Naive thymus-derived CD4-positive, alpha-beta T cell (primary cell): ENCODE measurements at places on chromosomes 7 and 10. TPM values are rescaled to one million over a fixed set of nuclear protein-coding genes. Genes with fewer than 3 reads are reported as not detected.

Gene UPK3B
- 1.1 and 2.6 TPM in 2 replicates for total RNA-seq

Gene FAM221A
- 4.9 TPM for total RNA-seq

Gene ERVW-1
- not detected for total RNA-seq

Gene BTBD16
- total RNA-seq: not detected

DNA sequence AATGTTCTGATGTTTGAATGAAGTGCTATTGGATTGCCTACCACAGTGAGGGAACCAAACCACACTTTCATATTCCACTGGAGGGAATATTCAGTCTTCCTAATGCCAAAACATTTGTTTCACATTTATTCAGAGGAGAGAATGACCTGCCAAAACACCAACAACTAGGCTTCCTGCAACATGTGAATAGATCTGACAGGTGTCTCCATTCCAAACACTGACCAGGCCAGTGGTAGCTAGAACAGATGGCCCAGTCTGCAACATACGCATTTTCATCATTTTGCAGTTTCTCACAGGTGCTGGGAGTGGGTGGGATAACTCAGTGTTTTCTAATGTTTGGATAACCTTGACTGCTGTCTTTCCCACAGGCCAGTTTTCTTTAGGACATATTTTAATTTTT is 110.0 kb downstream of the RELN start:
- H3K27ac ChIP-seq: no peak overlapping the region
- no peak for DNase-seq
- H3K36me3 ChIP-seq: no peaks in the 10 kb centered on the region
- no peak overlapping the region for H3K4me3 ChIP-seq
- no peaks in the 10 kb centered on the region for H3K27me3 ChIP-seq

GRCh38 chr10:73559590-73559989 is 31.6 kb downstream of the USP54 start:
- H3K4me1 ChIP-seq: no peaks in the 10 kb centered on the region
- H3K36me3 ChIP-seq: no peaks in the 10 kb centered on the region
- H3K4me3 ChIP-seq: no peak overlapping the region
- H3K27ac ChIP-seq: no peak overlapping the region
- no peak for DNase-seq
- H3K27me3 ChIP-seq: no peaks in the 10 kb centered on the region

DNA sequence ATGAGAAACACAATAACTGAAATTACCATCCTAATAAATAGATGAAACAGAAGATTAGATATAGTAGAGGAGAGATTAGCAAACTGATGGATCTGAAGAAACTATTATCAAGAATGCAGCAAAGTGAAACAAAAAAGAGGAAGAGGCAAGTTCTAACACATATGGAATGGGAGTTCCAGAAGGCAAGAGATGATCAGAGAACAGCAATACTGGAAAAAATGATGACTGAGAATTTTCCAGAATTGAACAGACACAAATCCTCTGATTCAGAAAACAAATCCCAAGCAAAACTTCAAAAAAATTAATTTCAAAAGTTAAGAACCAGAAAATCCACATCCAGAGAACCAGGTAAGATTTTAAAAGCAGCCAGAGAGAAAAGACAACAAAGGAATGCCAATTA is 20.2 kb upstream of the CYREN start:
- H3K4me3 ChIP-seq: no peak overlapping the region
- no peaks in the 10 kb centered on the region for H3K4me1 ChIP-seq
- peaks cover 17% of the 10 kb centered on the region for H3K36me3 ChIP-seq
- no peaks in the 10 kb centered on the region for H3K27me3 ChIP-seq

Gene LIPJ
- total RNA-seq: not detected in 2 replicates

DNA sequence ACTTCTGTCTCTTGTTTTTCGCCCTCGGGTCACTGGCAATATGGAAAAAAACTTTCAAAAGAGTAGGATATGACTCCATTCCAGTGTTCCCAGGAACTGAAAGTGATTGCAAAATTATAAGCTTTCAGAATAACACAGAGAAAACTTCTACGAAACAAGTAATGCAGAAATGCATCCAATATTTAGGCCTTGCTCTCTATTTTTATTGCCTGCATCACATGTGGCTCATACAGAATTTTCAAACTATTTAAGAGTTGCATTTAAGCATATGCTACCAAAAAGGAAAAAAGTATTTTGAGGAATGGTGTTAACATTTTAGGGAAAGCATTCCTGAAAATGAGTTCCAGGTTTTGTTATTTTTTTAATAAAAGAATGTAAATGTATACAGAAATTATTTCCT is 228.0 kb downstream of the CACNB2 start:
- no peaks in the 10 kb centered on the region for H3K36me3 ChIP-seq
- no peak overlapping the region for H3K27ac ChIP-seq
- no peaks in the 10 kb centered on the region for H3K27me3 ChIP-seq
- no peak for DNase-seq
- H3K4me3 ChIP-seq: no peak overlapping the region

Gene PRR15
- not detected for total RNA-seq

Gene KCNMA1
- total RNA-seq: not detected

GRCh38 chr7:55144333-55145317 is 125.8 kb downstream of the EGFR start:
- H3K27ac ChIP-seq: no peak overlapping the region
- no peaks in the 10 kb centered on the region for H3K27me3 ChIP-seq
- H3K36me3 ChIP-seq: no peaks in the 10 kb centered on the region
- no peaks in the 10 kb centered on the region for H3K4me1 ChIP-seq

- no peak overlapping the region for H3K4me3 ChIP-seq
- no peak overlapping the region for H3K27ac ChIP-seq
- H3K36me3 ChIP-seq: no peaks in the 10 kb centered on the region
- H3K27me3 ChIP-seq: no peaks in the 10 kb centered on the region
Measured at GRCh38 chr7:13702251-13702650, 287.2 kb downstream of the ETV1 start.

- H3K27me3 ChIP-seq: no peaks in the 10 kb centered on the region
- no peaks in the 10 kb centered on the region for H3K36me3 ChIP-seq
- H3K4me1 ChIP-seq: no peaks in the 10 kb centered on the region
- DNase-seq: no peak
Measured at GRCh38 chr7:14754631-14755030, 147.9 kb downstream of the DGKB start.

Gene KLF14
- 0.37 TPM for total RNA-seq

DNA sequence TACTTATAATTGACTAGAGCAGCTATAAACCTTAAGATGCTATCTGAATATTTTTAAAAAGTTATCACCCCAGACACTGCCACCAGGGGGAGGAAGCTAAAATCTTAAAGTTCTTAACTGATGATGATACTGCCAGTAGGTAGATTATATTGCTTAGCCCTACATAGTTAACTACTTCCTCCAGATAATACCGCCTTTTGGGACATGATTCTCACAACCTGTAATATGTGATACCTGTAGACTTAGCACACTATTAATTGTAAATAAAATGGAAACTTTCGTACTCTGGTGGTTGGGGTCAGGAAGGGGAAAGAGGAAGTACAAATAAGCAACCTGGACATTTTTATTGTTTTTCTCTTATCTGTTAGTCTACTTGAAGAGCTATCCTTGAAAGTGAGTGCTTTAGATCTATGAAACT is 268.9 kb downstream of the ADK start:
- H3K36me3 ChIP-seq: no peaks in the 10 kb centered on the region
- DNase-seq: no peak
- H3K27me3 ChIP-seq: no peaks in the 10 kb centered on the region
- no peak overlapping the region for H3K4me3 ChIP-seq
- H3K27ac ChIP-seq: no peak overlapping the region

DNA sequence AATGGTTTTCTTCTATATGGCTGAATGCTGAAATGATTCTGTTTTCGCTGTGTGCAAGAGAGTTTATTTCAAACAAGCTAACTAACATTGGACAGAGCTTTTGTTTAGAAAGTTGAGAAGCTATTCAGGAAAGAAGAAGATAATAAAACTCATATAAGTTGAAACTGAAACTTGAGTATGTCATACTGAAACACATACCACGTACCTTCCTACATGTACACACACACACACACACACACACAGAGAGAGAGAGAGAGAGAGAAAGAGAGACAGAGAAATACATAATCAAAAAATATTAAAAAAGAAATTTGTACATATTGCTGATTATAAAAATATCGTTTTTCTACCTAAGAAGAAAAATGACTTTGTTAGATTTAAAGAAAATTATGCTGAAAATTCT is 561.9 kb upstream of the KCND2 start:
- H3K27ac ChIP-seq: no peak overlapping the region
- no peaks in the 10 kb centered on the region for H3K4me1 ChIP-seq
- DNase-seq: no peak
- no peaks in the 10 kb centered on the region for H3K27me3 ChIP-seq

GRCh38 chr10:100192350-100192749 is 6.5 kb upstream of the ERLIN1 start:
- DNase-seq: no peak
- no peak overlapping the region for H3K27ac ChIP-seq
- H3K27me3 ChIP-seq: no peaks in the 10 kb centered on the region
- peaks cover 17% of the 10 kb centered on the region for H3K36me3 ChIP-seq

Gene PRPS1L1
- not detected for total RNA-seq
